ENCODE measurements at places on chromosomes 5 and 9.

DNA sequence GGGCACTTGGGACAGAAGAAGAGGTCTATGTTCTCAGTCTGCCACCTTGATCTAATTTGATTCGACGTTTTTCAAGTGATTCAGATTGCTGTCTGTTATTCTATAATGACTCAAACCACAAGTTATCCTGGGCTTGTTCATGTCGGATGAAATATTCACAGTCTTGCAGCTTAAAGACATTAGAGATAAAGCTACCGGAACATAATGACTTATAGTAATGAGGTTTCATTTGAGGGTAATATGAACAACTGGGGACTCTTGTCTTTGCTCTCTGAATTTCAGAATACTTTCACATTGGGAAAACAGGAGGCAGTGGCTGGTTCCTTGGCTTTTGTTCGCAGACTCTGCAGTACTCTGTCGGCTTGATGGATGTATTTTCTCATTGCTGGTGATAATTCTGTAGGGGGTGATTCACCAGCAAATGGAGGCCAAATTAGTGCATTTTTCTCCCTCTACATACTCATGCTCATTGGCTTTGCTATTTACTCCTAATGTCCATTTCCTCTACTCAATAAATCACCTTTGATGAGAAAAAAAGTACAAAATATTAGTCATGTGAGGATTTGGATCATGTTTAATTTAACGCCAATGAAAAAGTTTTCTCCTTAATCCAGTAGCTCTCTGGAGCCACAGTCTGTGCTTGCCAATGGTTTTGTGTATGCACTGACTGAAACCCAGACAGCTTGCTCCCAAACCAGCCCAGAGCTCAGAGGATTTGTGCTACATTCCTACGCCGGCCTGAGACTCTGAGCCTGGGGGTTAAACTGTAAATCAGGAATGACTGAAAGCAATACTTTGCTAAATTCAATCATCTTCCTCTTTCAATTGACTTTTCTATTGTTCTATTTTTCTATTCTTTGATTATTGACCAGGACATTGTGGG lies 154.7 kb upstream of the ANKH start:
- no peak for DNase-seq

DNA sequence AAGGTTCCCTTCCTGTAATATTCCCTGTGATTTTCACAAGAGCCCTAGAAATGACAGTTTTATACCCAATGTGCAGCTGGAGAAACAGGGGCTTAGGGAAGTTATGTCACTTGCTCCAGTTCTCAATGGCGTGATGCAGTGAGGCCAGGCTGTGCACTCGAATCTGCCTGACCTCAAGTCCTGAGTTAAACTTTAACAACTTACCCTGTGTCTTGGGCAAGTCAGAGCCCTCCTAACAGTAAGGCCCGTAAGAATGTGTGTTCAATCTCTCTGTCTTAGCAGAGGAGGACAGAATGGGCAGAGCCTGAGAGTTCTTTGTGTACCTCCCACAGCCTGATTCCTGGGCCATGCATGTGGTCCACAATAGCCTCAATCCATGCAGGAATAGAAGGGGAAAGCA lies 181.1 kb downstream of the TRIM32 start:
- no peak for DNase-seq

GRCh38 chr5:43555895-43556606 lies 826 bp downstream of the PAIP1 start:
- no peak for DNase-seq

DNA sequence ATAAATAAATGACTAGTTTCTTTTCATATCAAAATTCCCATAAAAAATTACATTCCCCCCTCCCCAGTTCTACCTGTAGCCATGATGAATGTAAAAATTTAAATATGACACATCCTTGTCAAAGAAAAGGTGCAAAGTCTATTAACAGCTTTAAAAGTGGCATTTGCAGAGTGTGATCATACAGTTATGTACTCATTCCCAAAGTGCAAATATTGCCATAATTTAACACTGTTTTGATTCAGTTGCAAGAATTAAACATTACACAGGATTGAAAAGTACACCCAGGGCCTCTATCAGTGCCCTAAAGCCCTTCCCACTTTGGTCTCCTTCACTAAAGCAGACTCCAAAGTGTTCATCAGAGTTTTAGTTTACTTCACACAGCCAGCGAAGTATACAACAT lies 51.8 kb downstream of the RNF145 start:
- DNase-seq = no peak

GRCh38 chr5:172648013-172648381 lies 6.9 kb downstream of the NEURL1B start:
- DNase-seq = no peak

- DNase-seq = no peak
Measured at GRCh38 chr5:131450941-131451340, 184.1 kb downstream of the RAPGEF6 start.

DNA sequence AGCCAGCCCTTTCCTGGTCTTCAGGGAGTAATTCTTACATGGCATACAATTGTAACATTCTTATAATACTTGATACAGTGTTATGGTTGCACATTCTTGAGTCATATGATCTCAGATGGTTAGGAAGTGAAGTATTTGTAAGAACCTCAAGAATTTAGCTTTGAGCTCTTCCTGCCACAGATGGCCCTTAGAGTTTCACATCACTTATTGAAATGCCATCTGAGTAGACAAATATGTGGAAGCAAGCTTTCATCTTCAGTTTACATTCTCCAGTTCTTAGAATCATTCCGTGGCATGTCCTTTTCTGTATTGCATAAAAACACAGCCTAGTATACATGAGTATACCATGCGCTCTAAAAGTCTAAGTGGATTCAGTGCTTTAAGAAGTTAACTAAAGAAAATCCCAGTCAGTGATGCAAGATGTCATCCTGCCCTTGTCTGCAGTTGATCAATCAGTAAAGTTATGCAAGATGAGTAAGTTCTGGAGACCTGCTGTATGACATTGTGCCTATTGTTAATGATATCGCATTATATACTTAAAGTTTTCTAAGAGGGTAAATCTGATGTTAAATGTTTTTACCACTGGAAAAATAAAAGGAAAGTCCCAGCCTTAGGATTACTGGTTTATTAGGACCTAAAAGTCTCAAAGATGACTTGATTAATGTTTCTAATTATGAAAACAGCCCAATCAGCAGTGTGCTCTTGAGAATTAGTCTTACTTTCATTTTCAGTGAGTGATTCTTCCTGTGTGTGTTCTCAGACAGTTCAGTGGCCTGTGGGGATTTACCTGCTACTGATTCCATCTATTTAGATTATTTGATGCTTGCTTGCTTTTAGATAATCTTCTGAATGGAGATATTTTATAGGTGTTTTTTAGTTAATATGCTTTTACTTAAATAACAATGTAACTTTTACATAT lies 29.4 kb downstream of the RHOBTB3 start:
- DNase-seq = peak; percentile 87

GRCh38 chr5:8434501-8434900 lies 565.6 kb downstream of the MTRR start:
- no peak for DNase-seq

GRCh38 chr9:121299467-121300282 lies 31.7 kb downstream of the GSN start:
- DNase-seq = no peak

GRCh38 chr5:74275171-74275992 lies 365.1 kb downstream of the ENC1 start:
- no peak for DNase-seq

DNA sequence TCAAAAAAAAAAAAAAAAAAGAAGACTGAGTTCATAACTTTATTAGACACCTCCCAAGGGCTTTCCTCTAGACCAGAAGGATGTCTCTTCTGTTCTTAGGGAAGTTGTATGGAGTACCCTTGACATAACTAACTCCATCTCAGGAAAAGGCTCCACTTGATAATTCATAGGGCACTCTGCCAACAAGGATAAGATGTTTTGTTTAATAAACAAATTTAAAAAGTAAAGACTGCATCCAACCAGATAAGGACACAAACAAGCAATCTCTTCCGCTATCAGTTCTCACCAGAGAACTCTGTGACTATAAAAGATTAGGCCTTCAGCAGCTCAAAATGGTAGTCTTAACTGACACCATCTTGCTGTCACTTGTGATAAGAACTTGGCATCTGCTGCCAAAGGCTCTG lies 65.8 kb downstream of the SFXN1 start:
- DNase-seq = no peak

GRCh38 chr9:126956917-126957686 lies 42.5 kb downstream of the RALGPS1 start:
- no peak for DNase-seq

DNA sequence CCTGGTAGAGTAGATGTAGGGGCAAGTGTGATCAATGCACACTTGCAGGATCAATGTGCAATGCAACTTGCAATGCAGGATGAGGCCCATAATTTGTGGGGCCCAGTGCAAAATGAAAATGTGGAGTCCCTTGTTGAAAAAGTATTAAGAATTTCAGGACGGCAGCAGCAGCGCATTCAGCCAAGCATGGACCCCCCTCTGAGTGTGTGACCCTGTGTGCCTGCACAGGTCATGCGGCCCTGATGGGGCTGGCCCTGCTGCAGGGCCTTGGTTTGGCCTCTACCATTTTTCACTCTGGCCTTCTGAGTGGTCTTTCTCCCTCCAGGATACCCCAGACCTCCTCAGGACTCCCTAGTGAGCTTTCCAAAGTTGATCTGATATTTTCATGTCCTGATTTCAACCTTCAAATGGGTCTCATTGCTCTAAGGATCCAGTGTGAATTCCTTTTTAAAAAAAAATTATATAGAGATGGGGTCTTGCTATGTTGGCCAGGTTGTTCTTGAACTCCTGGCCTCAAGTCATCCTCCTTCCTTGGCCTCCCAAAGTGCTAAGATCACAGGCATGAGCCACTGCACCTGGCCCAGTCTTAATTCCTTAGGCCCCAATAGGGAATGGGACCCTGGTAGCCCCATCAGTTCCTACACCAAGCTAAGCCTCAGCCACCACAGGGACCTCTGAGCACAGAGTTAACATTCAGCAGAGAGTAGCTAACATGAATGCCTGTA lies 4.3 kb downstream of the ERGIC1 start:
- DNase-seq = no peak

- no peak for DNase-seq
Measured at GRCh38 chr9:33114746-33115145, 38.3 kb upstream of the SMU1 start.

GRCh38 chr5:2269656-2270055 lies 386.9 kb upstream of the IRX4 start:
- no peak for DNase-seq

- no peak for DNase-seq
Measured at GRCh38 chr9:77881111-77881510, 150.5 kb downstream of the GNAQ start.

DNA sequence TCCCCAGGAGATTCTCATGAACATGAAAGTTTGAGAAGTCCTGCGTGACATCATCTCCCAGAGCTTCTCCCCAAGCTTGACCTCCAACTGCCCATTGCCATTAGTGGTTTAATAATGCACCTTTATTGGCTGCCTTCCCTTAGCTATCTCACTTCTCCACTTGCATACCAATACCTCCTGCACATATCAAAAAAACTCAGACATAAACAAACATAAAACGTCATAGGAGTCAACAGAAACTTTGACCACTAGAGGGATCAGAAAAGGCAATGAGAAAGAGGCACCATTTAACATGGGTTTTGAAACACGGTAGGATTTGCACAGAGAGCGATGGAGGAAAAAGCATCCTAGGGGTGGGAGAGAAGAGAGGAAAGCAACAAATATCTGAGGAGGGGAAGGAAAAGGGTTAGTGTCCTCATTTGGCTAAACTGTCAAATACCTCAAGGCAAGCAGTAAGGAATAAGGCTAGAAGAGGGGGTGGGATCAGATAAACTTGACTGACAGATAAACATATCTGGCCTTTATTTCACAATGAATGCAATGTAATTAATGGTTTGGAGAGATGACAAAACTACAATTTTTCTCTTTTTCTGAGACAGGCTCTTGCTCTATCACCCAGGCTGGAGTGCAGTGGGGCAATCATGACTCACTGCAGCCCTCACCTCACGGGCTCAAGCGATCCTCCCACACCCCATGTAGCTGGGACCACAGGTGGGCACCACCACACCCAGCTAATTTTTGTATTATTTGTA lies 27.0 kb downstream of the GNAQ start:
- no peak for DNase-seq

DNA sequence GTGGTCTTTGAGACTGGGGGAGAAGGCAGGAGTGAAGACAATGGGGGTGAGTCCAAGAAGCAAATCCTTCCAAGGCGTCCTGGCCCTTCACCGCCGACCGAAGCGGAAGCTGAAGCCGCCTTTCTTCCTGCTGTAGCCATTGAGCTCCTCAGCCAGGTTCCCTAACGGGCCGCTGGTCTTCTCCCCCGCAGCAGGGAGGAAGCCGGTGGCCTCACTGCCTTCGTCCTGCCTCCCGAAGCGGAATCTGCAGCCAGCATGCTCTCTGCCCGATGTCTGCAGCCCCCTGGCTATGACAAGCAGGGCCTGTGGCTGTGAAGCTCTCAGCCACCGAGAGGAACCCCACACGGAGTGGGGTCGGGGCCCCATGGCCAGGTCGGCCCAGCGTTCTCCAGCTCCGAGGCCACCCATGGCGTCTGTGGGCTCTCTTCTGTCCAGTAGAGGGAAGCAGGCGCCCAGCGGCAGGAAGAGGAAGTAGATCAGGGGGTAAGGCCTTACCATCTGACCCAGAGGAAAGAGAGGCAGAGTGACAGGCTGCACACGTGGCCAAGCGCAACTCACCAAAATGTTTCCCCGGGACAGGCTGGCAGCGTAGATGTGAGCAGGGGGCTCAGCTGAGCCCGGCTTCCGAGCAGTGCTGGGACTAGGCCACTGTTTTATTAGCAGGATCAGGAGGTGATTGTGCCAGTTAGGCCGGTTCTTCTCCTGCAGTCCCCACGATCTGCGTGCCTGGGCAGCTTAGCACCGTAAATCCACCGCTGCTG lies 3.1 kb downstream of the QRFP start:
- DNase-seq = no peak

DNA sequence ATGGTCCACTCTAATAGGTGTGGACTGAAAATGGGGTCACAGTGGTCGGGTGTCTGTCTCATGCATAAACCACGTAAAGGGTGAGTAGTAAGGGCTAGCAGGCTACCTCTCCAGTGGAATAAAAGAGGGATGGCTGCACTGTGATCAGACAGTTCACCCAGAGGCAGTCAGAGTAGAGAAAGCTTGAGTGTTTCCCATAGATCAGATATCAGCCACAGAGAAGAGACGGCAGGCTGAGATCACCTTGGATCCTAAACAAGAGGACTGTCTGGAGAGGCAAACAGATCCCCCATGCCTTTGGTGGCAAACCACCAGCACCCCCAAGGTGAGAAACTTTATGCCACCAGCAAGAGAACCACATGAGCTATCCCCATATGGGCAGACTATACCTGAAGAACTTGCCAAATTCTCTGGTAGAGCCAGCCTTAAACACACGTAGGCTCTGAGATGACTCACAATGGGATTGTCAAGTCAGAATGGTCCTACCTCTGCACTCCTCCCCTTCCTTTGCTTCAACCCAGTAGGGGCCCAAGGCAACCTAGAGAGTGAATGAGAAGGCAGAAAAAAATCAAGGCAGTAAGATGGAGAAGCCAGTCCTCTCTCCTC lies 205.2 kb upstream of the MAP3K1 start:
- DNase-seq = no peak

- DNase-seq = no peak
Measured at GRCh38 chr9:69785757-69786156, 25.9 kb upstream of the PTAR1 start.

DNA sequence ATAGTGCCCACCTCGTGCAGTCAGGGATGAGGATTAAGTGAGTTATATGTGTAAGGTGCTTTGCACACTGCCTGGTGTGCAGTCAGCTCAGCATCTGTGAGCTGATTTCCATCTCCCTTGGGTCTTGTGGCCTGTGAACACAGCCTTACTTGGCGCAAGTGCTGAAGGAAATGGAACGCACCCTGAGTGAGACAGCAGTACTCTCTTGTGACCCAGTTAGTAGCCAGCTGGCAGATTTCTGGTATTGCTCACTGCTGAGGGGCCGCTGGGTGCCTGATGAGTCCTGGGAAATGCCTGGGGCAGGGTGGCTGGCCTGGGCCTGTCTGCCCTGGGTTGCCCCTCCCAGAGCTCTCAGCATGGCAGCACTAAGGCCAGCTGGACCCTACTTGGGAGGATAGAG lies 90.9 kb upstream of the BOD1 start:
- DNase-seq = no peak
